ENCODE measurements at places on chromosomes 11 and 22.

- DNase-seq, result no peak
Measured at GRCh38 chr11:15969701-15970329, 386.5 kb downstream of the SOX6 start.

DNA sequence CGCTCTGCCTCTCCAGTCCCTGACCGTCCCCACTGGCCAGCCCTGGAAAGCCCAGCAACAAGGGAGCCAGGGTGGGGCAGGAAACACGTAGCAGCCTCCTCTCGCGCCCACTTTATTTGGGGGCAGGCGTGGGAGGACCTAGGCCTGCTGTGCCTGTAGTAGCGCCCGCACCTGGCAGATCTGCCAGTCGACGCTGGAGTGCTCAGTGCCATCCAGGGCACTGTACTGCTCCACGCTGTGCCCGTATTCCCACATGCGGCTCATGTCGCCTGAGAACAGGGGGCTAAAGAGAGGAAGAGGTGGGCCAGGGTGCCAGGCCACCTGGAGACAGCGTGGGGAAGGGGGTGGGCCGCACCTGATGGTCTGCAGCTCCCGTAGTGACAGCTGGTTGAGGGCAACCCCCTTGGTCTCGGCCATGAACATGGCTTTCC is 17.0 kb upstream of the DRICH1 start:
- no peak for DNase-seq

- no peak for DNase-seq
Measured at GRCh38 chr11:70527046-70527395, 128.7 kb downstream of the CTTN start.

DNA sequence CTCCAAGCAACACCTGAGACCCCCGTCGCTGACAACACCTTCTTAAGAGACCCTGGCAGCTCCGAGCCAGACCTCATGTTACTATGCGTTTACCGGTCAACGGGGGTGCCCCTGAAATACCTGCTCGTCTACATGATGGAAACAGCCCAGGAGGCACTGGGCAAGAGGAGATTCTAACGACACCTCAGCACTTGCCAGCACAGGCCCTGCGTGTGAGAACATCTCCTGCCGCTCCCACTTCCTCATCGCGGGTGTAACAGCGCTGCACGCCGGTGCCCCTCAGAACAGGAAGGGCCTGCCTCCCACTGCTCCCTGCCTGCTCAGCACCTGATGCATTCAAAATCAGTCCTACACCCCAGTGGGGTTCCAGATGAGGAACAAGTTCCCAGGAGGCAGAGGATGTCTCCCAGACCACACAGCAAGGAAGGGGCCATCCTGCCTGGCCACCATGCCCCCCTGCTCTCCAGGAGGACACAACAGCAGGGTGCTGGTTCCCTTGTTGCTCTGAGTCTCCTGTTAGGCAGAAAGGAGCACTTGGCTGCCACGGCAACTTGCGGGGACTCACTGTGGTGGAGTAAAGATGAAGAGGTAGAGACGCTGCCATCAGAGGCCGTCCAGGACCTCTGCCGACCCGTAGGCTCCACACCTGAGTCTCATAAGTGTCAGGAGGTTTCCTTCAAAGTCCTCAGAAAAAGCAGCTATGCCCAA is 2.1 kb downstream of the TOLLIP start:
- no peak for DNase-seq

DNA sequence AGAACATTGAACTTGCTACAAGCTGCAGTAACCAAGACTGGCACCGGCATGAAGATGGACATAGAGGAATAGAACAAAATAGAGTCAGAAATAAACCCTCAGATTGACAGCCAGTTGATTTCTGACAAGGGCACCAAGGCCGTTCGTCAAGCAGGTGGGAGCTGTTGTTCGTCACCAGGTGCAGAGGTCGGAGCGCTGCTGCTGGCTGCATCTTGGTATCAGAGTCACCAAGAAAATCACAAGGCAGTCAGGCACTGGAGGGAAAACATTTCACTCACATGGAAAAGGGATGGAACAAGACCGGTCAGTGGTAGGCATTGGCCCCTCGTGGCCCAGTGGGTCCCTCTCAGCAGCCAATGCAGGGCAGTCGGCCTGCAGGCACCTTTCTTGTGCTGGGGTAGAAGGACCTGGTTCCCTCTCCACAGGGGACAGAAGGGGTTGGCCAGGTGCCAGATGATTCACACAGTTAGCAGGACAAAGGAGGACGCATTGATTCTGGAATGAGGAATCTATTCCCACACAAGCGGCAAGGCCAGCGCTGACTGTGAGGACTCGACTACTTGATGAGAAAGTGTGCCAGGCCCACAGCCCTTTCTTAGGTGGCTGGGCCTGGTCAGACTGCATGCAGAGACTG is 115.8 kb upstream of the FGF3 start:
- no peak for DNase-seq

- DNase-seq, result no peak
Measured at GRCh38 chr11:13861411-13861810, 101.1 kb upstream of the SPON1 start.

DNA sequence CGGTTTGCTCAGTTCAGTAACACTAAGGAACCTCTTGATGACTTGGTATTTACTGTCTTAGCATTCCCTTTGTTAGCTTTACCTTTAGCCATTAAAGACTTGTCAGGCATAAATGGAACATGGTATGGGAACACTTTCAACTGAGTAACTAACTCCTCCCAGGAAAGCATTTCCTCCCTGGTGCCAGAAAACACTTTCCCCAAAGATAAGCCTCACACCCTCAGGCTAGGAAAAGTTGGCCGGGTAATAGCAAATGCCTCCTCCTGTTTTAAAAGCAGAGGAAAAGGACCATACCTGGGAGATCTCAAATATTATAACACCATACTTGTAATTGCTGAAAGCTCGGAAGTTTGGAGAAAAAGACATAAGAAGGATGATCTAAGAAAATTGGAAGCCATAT is 12.0 kb downstream of the KCNJ11 start:
- DNase-seq, result no peak

- DNase-seq, result no peak
Measured at GRCh38 chr11:119368121-119369034, 13.1 kb downstream of the USP2 start.

DNA sequence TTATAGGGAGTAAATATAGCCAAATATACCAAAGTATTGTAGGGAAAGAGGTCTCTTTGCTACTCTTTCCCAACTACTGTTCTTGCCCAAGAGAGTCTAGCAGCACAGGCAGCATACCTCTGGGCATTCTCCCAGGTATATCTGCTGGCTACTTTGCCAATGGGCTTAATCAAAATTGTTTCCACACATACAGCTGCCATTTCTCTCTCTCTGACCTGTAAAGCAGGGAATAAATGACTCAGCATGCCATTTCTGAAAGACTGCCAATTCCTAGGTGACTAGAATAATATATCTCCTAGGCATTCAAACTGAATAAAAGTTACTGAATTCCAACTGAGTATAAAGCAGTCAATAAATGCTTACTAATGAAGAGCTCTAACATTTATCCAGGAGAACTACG is 44.6 kb downstream of the RDX start:
- no peak for DNase-seq

DNA sequence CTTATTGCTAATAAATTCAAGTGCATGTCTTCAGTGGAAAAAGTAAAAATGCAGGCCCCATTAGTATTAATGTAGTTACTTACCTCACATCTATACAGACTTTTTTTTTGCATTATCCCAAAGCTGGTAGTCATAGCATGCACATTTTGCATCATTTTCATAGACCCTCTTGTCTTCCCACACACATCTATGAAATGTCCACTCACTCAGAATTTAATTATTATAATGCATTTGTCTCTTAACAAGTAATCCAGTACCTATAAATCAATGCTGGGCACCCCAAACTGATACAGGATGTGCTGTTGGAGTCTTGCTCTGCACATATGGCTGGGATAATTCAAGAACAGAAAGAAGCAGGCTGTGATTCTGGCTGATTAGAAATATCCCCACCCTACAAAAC is 370.4 kb upstream of the FAT3 start:
- no peak for DNase-seq

DNA sequence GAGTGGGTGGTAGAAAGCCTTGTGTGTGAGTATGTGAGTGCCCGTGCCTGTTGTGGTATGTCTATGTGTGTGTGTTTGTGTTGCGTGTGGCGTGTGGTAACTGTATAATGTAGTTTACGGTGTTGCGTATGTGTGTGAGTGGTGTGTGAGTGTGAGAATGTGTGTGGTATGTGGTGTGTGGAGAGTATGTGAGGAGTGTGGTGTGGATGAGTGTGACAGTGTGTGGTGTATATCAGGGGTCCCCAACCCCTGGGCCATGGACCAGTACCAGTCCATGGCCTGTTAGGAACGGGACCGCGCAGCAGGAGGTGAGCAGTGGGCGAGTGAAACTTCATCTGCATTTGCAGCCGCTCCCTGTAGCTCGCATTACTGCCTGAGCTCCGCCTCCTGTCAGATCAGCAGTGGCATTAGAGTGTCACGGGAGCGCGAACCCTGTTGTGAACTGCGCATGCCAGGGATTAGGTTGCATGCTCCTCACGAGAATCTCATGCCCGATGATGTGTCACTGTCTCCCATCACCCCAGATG is 5.7 kb downstream of the UPK3A start:
- no peak for DNase-seq

- DNase-seq, result no peak
Measured at GRCh38 chr11:122933416-122933815, 48.2 kb downstream of the BSX start.
